ENCODE measurements at places on chromosomes 6 and 20. TPM values are rescaled to one million over a fixed set of nuclear protein-coding genes. Genes with fewer than 3 reads are reported as not detected.
A peak's percentile ranks its signal among the peaks of the same experiment; 100 is the strongest.

Gene VSTM2L
- total RNA-seq, result not detected

Gene SFT2D1
- total RNA-seq, result 26.4 TPM

Gene EDN1
- total RNA-seq, result 9.8 TPM

Gene HAO1
- total RNA-seq, result 1.1 TPM

Gene PRICKLE4
- total RNA-seq, result 23.4 TPM

Gene ZNF334
- 7.4 TPM for total RNA-seq

Gene OR2B6
- not detected for total RNA-seq

Gene KIAA1755
- 4.1 TPM for total RNA-seq

Gene ID4
- 7.6 TPM for total RNA-seq

GRCh38 chr6:170114187-170114945 is 176.5 kb downstream of the DLL1 start:
- DNase-seq, result no peak
- no peak overlapping the region for H3K27ac ChIP-seq

GRCh38 chr6:113258771-113259170 is 598.4 kb upstream of the MARCKS start:
- no peaks in the 10 kb centered on the region for H3K4me1 ChIP-seq
- DNase-seq, result no peak
- no peak overlapping the region for H3K4me3 ChIP-seq
- H3K27ac ChIP-seq, result no peak overlapping the region
- no peaks in the 10 kb centered on the region for H3K27me3 ChIP-seq
- no peaks in the 10 kb centered on the region for H3K36me3 ChIP-seq

GRCh38 chr6:69265706-69266105 is 531.1 kb downstream of the LMBRD1 start:
- H3K4me1 ChIP-seq, result no peaks in the 10 kb centered on the region
- no peak for DNase-seq
- H3K36me3 ChIP-seq, result no peaks in the 10 kb centered on the region
- no peak overlapping the region for H3K27ac ChIP-seq
- H3K4me3 ChIP-seq, result no peak overlapping the region

GRCh38 chr6:16471910-16472297 is 233.5 kb downstream of the GMPR start:
- no peaks in the 10 kb centered on the region for H3K27me3 ChIP-seq
- DNase-seq, result no peak
- no peaks in the 10 kb centered on the region for H3K4me1 ChIP-seq
- no peaks in the 10 kb centered on the region for H3K36me3 ChIP-seq
- no peak overlapping the region for H3K27ac ChIP-seq
- no peak overlapping the region for H3K4me3 ChIP-seq

GRCh38 chr6:7343546-7344475 is 30.8 kb upstream of the SSR1 start:
- DNase-seq, result no peak
- H3K27ac ChIP-seq, result no peak overlapping the region
- no peaks in the 10 kb centered on the region for H3K27me3 ChIP-seq
- no peaks in the 10 kb centered on the region for H3K36me3 ChIP-seq
- H3K4me1 ChIP-seq, result no peaks in the 10 kb centered on the region

- no peaks in the 10 kb centered on the region for H3K27me3 ChIP-seq
- no peak for DNase-seq
- no peaks in the 10 kb centered on the region for H3K4me1 ChIP-seq
- no peak overlapping the region for H3K27ac ChIP-seq
Observed at GRCh38 chr6:169967687-169968086, 216.3 kb downstream of the ERMARD start.

DNA sequence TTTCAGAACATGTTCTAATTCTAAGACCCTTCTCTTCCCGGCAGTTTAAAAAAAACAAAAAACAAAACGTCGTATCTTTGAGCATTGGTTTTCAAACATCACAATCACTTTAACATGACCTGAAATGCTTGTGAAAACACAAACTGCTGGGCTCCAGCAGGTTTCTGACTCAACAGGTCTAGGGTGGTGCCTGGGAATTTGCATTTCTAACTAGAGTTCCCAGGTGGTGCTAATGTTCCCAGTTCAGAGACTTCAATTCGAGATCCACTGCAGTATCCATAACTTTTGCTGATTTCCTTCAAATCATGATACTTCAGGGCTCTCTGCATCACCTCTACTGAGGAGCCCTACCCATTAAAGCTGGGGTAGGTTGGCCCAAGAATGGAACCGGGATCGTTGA is 850 bp upstream of the SMPDL3A start:
- DNase-seq, result no peak
- no peaks in the 10 kb centered on the region for H3K27me3 ChIP-seq
- H3K36me3 ChIP-seq, result no peaks in the 10 kb centered on the region
- H3K27ac ChIP-seq, result peak overlapping the region; percentile 94

GRCh38 chr6:20840675-20841074 is 306.4 kb downstream of the CDKAL1 start:
- H3K36me3 ChIP-seq, result no peaks in the 10 kb centered on the region
- H3K27ac ChIP-seq, result no peak overlapping the region
- H3K27me3 ChIP-seq, result no peaks in the 10 kb centered on the region
- no peaks in the 10 kb centered on the region for H3K4me1 ChIP-seq

- no peak overlapping the region for H3K27ac ChIP-seq
- no peak for DNase-seq
- H3K36me3 ChIP-seq, result no peaks in the 10 kb centered on the region
- no peak overlapping the region for H3K4me3 ChIP-seq
Observed at GRCh38 chr6:107401573-107401972, 57.8 kb downstream of the PDSS2 start.

GRCh38 chr6:79335133-79335674 is 100.7 kb upstream of the HMGN3 start:
- no peaks in the 10 kb centered on the region for H3K4me1 ChIP-seq
- no peak overlapping the region for H3K4me3 ChIP-seq
- DNase-seq, result no peak

GRCh38 chr20:31869942-31870725 is at the start of the genes DUSP15 and TTLL9:
Gene DUSP15, minus strand, starts transcription at chr20:31870527. Its CDS starts 190 bp downstream, at chr20:31870337.
Gene TTLL9, plus strand, starts transcription at chr20:31870634. Its CDS starts 493 bp downstream, at chr20:31871127.
- H3K27ac ChIP-seq, result peak within 1 kb of the TSS; percentile 10
- H3K36me3 ChIP-seq, result no peaks in the 10 kb centered on the region
- H3K27me3 ChIP-seq, result peaks cover 7% of the 10 kb centered on the region

DNA sequence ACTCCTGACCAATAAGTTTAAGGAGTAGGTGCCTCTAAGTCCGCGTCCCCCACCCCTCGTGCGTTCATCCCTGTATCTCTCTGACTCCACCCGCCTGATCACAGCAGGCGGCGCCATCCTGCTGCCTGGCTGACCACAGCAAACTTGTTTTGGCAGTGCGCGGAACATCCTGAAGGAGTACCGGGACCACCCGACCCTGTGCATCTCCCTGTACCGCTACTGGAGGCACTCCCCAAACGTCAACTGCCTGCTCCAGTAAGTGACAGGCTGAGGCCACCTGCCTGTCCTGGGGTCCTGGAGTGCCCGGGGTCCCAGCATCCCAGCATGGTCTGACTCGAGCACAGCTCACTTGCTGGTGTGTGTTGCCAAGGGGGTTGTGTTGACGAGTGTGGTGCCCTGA is 19.0 kb downstream of the PNLDC1 start:
- no peak for DNase-seq
- H3K27ac ChIP-seq, result no peak overlapping the region
- H3K4me3 ChIP-seq, result no peak overlapping the region

- DNase-seq, result no peak
- H3K4me3 ChIP-seq, result no peak overlapping the region
- H3K27me3 ChIP-seq, result no peaks in the 10 kb centered on the region
- no peak overlapping the region for H3K27ac ChIP-seq
- H3K36me3 ChIP-seq, result no peaks in the 10 kb centered on the region
- no peaks in the 10 kb centered on the region for H3K4me1 ChIP-seq
Observed at GRCh38 chr20:7989379-7989778, 30.2 kb downstream of the TMX4 start.

- H3K27me3 ChIP-seq, result no peaks in the 10 kb centered on the region
- H3K4me1 ChIP-seq, result no peaks in the 10 kb centered on the region
- H3K36me3 ChIP-seq, result no peaks in the 10 kb centered on the region
- DNase-seq, result no peak
Observed at GRCh38 chr20:8443464-8444072, 311.5 kb downstream of the PLCB1 start.

GRCh38 chr6:3209114-3210023 is 18.1 kb downstream of the TUBB2B start:
- H3K4me3 ChIP-seq, result no peak overlapping the region
- H3K36me3 ChIP-seq, result no peaks in the 10 kb centered on the region
- DNase-seq, result no peak
- H3K27me3 ChIP-seq, result no peaks in the 10 kb centered on the region
- H3K4me1 ChIP-seq, result no peaks in the 10 kb centered on the region

Measured in Peyer's patch (tissue), 4 donors.